ENCODE measurements at places on chromosomes 16 and 17.

GRCh38 chr17:8116776-8117175 lies 1.5 kb downstream of the ALOXE3 start:
- H3K27me3 ChIP-seq, result peaks cover 69% of the 10 kb centered on the region
- DNase-seq, result no peak
- no peak overlapping the region for H3K27ac ChIP-seq

- DNase-seq, result peak; percentile 24
- H3K4me3 ChIP-seq, result no peak overlapping the region
- H3K4me1 ChIP-seq, result peaks cover 50% of the 10 kb centered on the region
Measured at GRCh38 chr17:79794659-79795511, 2.0 kb downstream of the CBX8 start.

- H3K4me1 ChIP-seq, result peaks cover 12% of the 10 kb centered on the region
- no peaks in the 10 kb centered on the region for H3K27me3 ChIP-seq
- no peak for DNase-seq
- H3K36me3 ChIP-seq, result no peaks in the 10 kb centered on the region
- no peak overlapping the region for H3K27ac ChIP-seq
- no peak overlapping the region for H3K4me3 ChIP-seq
Measured at GRCh38 chr17:57835333-57835900, 14.4 kb downstream of the MRPS23 start.

DNA sequence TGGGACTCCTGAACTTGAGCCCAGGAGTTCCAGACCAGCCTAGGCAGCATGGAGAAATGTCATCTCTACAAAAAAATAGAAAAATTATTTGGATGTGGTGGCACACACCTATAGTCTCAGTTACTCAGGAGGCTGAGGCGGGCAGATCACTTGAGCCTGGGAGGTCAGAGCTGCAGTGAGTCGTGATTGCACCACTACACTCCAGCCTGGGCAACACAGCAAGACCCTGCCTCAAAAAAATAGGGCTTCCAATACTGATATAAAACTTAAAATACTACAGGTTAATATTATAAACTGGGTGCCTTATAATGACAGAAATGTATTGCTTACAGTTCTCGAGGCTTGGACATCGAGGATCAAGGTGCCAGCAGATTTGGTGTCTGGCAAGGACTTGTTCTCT lies 10.6 kb downstream of the CES2 start:
- H3K4me1 ChIP-seq, result no peaks in the 10 kb centered on the region
- H3K36me3 ChIP-seq, result no peaks in the 10 kb centered on the region
- no peak for DNase-seq

- no peak overlapping the region for H3K27ac ChIP-seq
- H3K4me3 ChIP-seq, result no peak overlapping the region
- peaks cover 21% of the 10 kb centered on the region for H3K4me1 ChIP-seq
- H3K27me3 ChIP-seq, result no peaks in the 10 kb centered on the region
Measured at GRCh38 chr17:50185631-50186471, 15.6 kb downstream of the COL1A1 start.

- no peak overlapping the region for H3K27ac ChIP-seq
- H3K36me3 ChIP-seq, result no peaks in the 10 kb centered on the region
- no peak for DNase-seq
- peaks cover 35% of the 10 kb centered on the region for H3K27me3 ChIP-seq
Measured at GRCh38 chr17:43784068-43784467, 3.8 kb downstream of the CFAP97D1 start.

DNA sequence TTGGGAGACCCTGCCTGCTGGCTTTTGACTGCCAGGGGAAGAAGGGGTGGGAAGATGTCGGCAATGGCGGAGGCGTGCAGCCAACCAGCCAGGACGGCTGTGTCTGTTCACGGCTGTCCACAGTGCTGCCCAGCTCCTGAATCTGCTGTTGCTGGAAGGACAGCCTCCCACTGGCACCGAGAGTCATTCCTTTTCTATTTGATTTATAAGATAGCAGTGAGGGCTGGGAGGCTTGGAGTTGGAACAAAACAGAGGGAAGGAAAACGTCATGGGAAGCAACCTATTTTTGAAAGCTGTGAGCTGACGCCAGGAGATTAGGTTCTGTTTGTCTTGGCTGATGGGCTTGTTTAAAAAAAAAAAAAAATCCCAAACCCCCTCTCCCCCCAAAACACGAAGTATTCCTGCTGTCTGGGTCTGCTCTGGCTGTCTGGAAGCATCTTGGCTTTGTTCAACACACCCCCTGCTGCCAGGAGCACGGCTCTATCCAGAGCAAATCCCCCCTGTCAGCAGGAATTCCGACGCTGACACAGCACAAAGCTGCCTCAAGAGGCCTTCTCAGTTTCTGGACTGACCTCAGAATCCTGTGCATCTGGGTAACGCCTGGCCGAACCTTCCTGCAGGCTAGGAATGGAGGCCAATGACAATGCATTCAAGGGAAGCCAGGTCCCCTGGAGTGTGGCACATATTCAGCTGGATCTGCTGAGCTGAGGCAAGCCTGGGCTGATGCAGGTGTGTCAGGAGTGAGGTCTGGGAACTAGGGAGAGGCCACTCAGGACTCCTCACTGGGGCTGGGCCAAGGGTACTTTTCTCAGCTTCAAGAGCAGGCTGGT lies 41.0 kb upstream of the SREBF1 start:
- peaks cover 27% of the 10 kb centered on the region for H3K4me1 ChIP-seq
- no peak overlapping the region for H3K4me3 ChIP-seq
- peaks cover 14% of the 10 kb centered on the region for H3K27me3 ChIP-seq
- no peaks in the 10 kb centered on the region for H3K36me3 ChIP-seq
- peak; percentile 92 for DNase-seq

DNA sequence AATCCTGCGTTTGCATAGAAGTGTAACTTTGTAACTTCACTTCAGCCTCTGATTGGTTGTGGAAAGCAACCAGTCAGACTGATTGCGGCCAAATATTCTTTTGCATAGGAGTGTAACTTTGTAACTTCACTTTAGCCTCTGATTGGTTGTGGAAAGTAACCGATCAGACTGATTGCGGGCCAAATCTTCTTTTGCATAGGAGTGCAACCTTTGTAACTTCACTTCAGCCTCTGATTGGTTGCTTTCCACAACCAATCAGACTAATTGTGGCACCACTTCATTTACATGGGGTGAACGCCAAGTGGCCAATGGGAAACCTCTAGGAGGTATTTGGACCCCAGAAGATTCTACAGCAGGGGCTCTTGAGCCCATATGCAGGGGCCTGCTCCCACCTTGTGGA lies 1.8 kb upstream of the TMEM98 start:
- no peak overlapping the region for H3K27ac ChIP-seq
- H3K36me3 ChIP-seq, result no peaks in the 10 kb centered on the region
- H3K4me3 ChIP-seq, result no peak overlapping the region
- no peak for DNase-seq
- no peaks in the 10 kb centered on the region for H3K27me3 ChIP-seq
- H3K4me1 ChIP-seq, result peaks cover 13% of the 10 kb centered on the region

- peak; percentile 61 for DNase-seq
- peaks cover 22% of the 10 kb centered on the region for H3K4me1 ChIP-seq
- H3K4me3 ChIP-seq, result no peak overlapping the region
- no peaks in the 10 kb centered on the region for H3K36me3 ChIP-seq
Measured at GRCh38 chr16:85422196-85422631, 190.9 kb upstream of the GSE1 start.

DNA sequence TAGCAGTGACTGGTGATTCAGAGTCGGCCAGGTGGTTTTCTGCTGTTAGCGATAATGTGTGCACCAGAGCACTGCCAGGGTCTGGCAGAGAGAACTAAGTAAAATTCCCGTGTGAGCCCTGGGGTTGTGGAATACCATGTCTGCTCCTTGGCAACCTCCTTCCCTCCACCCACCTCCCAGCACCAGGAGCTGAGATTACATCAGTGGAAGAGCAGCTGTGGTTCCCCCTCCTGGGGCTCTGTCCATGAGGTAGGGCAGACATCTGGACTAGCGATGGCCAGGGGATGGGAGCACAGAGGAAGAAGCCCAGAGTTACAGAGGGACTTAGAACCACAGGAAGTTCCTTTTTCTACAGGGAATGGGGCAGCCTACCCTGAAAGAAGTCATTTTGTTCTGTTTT lies 15.8 kb downstream of the CLEC10A start:
- no peak overlapping the region for H3K27ac ChIP-seq
- H3K27me3 ChIP-seq, result no peaks in the 10 kb centered on the region
- no peaks in the 10 kb centered on the region for H3K36me3 ChIP-seq
- no peak overlapping the region for H3K4me3 ChIP-seq
- no peaks in the 10 kb centered on the region for H3K4me1 ChIP-seq
- no peak for DNase-seq

- no peaks in the 10 kb centered on the region for H3K36me3 ChIP-seq
- no peak for DNase-seq
- H3K27ac ChIP-seq, result no peak overlapping the region
- peaks cover 8% of the 10 kb centered on the region for H3K4me1 ChIP-seq
- H3K4me3 ChIP-seq, result no peak overlapping the region
Measured at GRCh38 chr16:1674751-1675664, 3.1 kb upstream of the JPT2 start.

DNA sequence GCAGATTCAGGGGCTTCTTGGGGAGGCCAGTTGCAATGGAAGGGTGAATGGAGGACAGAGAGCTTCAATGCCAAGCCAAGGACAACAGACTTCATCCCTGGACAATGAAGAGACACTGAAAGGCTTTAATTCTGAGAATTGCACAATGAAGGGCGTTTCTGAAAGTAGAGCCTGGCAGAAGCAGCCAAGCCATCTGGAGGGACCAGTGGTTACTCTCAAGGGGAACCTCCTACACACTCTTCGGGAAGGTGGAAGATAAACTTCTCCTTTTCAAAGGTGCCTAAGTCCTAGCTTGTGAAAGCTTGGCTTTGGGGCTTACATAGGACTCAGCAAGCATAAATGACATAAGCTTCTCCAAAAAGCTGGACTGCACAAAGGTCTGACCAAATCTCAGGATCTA lies 6.2 kb upstream of the CES1 start:
- no peaks in the 10 kb centered on the region for H3K4me1 ChIP-seq
- H3K27ac ChIP-seq, result no peak overlapping the region
- H3K27me3 ChIP-seq, result no peaks in the 10 kb centered on the region
- DNase-seq, result no peak

DNA sequence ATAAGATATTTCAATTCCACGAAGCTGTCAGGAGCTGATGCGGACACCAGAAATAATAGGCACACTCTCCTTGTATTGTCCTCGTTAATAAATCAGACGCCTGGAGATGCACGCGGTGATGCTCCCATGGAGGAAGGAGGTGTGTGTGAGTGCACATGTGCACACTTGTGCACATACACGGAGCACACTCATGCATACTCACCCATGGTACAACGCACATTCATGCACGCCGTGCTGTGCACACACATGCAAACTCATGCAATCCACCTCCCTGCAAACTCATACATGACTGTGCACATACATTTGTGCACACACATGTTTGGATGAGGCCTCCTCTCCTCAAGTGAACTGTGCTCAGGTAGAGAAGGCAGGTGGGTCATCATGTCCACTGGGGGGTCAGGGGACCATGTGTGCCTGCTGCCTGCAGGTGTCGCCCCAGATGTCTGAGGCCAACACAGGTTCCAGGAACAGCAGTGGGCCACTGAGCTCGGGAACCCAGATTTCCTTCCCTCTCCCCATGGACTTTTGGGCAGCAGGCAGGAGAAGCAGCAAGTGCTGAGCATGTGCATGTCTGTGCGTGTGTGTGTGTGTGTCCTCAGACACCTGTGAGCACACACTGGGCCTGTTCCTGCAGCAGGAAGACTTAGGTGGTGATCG lies 165.3 kb downstream of the SDK2 start:
- H3K27ac ChIP-seq, result no peak overlapping the region
- H3K27me3 ChIP-seq, result no peaks in the 10 kb centered on the region
- peaks cover 24% of the 10 kb centered on the region for H3K4me1 ChIP-seq
- H3K36me3 ChIP-seq, result no peaks in the 10 kb centered on the region
- H3K4me3 ChIP-seq, result no peak overlapping the region

DNA sequence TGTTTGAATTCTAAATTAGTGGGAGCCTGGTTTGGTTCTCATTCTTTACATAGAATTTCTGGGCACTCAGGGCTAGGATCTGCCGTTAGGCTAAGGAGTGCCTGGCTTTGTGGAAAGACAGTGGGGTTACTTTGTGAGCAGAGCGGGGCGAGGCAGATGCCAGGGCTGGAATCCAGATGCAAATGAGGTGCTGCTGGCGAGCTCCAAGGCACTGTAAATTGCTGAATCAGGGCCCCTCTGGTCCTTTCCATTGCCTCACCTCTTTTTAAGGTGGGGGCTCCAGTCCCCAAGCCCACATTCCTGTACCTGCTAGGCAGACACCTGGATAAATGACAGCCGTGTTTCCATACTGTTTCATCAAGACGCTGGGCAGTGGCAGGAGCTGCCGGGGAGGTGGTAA lies 33.8 kb downstream of the PIPOX start:
- H3K4me1 ChIP-seq, result peaks cover 26% of the 10 kb centered on the region
- DNase-seq, result peak; percentile 30
- no peaks in the 10 kb centered on the region for H3K36me3 ChIP-seq
- no peak overlapping the region for H3K27ac ChIP-seq
- H3K4me3 ChIP-seq, result no peak overlapping the region

DNA sequence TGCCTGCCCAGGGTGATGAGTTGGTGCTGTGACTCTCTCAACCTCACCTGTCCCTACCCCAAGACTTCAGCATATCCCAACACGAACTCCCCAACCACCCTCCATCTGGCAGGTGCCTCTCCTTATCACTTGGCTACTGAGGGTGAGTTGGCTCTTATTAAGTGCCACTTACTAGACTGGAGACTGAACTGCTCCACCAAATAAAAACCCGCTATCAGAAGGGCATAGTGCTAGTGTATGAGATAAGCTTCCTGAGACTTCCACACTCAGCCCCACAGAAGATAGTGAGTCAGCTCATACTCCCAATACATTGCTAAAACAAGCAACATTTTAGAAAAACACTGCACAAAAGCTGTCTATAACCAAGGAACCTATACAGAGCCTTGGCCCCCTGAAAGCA lies 16.0 kb upstream of the CCL18 start:
- no peak for DNase-seq
- no peaks in the 10 kb centered on the region for H3K4me1 ChIP-seq
- H3K36me3 ChIP-seq, result no peaks in the 10 kb centered on the region
- no peak overlapping the region for H3K4me3 ChIP-seq
- H3K27ac ChIP-seq, result no peak overlapping the region
- no peaks in the 10 kb centered on the region for H3K27me3 ChIP-seq

- no peaks in the 10 kb centered on the region for H3K4me1 ChIP-seq
- no peaks in the 10 kb centered on the region for H3K27me3 ChIP-seq
- H3K27ac ChIP-seq, result no peak overlapping the region
- no peak for DNase-seq
- H3K36me3 ChIP-seq, result no peaks in the 10 kb centered on the region
Measured at GRCh38 chr17:62680541-62681052, 53.1 kb downstream of the MRC2 start.

GRCh38 chr16:86432691-86433090 lies 77.6 kb upstream of the FOXF1 start:
- peak; percentile 84 for DNase-seq
- H3K27me3 ChIP-seq, result peaks cover 10% of the 10 kb centered on the region
- peaks cover 15% of the 10 kb centered on the region for H3K4me1 ChIP-seq
- H3K27ac ChIP-seq, result no peak overlapping the region

- peaks cover 14% of the 10 kb centered on the region for H3K4me1 ChIP-seq
- H3K27me3 ChIP-seq, result no peaks in the 10 kb centered on the region
- no peak overlapping the region for H3K4me3 ChIP-seq
- H3K36me3 ChIP-seq, result no peaks in the 10 kb centered on the region
- DNase-seq, result no peak
Measured at GRCh38 chr17:6019959-6020358, 50.2 kb upstream of the WSCD1 start.
